ENCODE measurements at places on chromosomes 2 and 18.

DNA sequence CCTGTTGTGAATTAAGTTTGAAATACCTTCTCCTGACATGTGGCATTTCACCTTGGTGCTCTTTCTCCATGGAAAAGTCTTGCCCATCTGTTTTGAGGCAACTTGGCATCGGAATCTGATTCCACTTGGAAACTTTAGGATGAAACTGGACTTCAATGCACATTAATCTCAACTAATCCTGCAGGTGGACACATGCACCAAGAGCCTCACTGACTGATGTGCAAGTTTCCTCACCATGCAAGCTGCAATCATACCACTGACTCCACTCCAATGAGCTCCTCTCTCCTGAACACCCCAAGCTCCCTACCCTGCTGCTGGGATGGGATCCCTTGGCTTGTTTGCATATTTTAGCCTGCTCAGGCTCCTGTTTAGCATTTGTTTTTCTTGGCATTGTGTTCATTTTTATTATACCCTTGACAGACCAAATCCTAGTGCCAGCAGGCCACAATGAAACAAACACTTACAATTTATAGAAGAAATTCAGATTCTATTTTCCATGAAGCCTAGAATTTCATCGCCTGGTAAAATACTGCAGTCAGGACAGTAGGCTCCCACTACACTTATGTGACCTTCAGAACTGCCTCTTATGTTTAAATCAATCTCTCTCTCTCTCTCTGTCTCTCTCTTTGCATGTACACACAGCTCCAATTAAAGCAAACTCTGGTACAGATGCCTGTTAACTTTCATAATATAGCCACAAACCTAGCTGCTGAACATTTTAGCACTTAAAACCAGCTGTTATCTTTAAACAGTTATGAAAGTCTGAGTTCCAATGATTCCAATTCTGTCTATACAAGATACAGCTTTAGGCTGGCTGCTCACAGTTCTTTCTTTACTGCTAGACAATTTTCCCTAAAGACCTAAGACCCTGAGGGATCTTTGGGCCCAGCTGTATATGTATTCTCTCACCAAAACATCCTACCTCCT lies 141.5 kb downstream of the OSR1 start:
- DNase-seq: no peak

DNA sequence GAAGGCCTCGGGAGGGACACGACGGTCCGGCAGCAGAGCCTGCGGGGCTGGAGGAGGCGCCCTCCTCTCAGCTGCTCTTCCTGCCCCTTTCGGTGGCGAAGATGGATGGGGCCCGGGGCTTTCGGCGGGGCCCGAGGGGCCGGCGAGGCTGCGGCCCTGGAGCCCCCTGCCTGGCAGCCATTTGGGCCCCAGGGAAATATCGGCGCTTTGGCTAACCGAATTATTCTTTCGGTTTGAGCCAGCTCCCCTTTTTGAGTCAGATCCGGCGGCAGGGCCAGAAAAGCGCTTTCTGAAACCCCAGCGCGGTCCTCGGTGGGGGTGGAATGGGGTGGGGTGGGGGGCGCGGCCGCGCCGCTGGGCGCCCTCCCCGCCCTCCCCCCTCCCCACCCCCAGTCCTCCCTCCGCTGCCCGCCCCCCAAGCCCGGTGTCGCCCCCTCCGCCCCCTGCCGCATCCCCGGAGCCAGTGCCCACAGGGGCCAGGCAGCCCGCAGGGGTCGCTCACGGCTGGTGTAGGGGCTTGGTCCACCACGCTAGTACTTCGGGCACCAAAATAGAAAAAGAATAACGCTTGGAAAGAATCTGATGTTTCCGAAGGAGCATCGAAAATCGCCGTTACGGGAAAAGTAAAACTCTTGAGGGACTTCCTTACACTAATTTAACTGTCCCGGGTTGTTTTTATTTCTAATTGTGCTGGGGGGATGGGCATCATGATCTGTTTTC lies 9.1 kb upstream of the ARID5A start:
- DNase-seq: peak; percentile 51

DNA sequence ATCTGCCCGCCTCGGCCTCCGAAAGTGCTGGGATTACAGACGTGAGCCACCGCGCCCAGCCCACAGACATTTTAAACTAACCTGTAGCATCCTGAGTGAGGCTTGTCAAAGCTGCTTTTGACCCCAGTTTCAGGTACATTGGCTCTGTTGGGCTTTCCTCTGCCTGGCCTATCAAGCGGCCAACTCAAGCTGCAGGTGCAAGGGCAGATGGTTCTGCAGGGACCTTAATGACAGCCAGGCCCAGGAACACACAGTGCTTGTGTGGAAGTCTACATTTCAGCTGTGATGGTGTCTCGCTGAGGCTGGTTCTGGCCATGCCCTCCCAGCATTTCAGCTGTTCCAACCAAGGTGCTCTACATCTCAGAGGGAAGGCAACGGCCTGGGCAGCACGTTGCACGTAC lies 18.4 kb downstream of the INPP4A start:
- DNase-seq: no peak

DNA sequence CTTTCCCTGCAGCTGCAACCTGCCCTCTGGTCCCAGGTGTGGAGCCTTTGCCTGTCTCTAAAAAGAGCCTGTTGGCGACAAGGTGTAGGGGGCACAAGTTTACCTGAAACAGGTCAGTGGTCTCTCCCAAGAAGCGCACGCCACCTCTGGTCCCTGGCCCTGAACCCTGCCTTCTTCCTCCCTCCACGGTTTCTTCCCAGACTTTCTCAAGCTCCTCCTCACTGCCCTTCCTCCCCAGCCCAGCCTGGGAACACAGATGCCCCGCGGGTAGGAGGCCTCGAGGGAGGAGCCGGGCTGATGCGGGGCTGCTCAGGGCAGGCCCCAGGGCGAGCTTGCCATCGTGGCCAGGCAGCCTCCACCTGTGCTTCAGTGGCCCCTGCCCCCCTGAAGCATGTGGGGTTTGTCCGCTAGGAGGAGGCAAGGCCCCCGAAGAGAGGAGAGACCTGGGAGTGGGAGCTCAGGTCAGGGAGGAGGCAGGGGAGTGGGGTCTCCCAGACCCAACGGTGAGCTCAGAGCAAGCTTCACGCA lies 89.5 kb downstream of the SMAD7 start:
- DNase-seq: no peak

DNA sequence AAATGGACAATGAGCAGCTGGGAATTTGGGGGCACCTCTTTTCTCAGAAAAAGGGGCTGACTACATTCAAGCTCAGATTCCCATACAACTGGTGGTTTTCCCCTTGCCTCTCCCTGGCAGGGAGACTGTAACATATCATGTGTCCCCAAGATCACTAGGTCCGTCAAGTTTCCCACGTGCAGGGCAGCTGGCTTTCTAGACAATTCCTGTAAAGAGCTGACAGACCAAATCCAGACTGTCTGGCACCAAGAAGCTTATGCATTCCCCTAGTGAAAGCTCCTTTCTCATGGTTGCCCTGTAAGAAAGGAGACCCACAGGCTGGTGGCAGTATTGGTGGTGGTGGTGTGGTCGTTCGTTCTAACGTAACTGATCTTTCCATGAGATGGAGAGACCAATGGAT lies 48.8 kb downstream of the THUMPD2 start:
- DNase-seq: no peak

DNA sequence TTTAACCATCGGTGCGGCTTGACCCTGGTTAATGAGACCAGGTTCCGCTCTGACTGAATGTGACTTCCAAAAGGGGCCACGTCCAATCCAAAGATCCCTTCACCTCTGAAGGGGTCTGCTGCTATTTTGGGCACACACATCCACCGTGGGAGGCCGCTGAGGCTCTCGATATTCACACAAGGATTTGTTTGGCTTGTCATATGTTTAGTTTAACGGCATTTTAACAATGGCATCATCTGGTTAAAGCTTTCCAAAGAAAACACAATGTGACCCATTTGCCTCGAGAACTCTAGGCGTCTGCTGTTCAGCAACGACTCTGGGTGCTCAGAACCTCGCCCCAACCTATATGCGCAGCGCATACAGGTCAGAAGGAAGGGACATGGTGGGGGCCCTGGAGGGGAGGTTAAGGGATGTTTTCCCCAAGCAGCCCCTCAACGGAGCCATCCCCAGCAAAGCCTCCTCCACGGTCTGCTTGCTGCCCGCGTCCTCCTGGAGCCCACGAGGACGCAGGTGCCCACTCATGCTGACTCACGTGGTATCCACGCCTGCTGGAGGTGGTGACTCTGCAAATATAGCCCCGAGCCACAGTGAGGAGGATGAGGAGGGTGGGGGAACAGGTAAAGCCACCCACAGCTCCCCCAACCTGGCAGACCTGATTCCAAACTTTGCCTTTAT lies 260.3 kb downstream of the HDAC4 start:
- DNase-seq: no peak

DNA sequence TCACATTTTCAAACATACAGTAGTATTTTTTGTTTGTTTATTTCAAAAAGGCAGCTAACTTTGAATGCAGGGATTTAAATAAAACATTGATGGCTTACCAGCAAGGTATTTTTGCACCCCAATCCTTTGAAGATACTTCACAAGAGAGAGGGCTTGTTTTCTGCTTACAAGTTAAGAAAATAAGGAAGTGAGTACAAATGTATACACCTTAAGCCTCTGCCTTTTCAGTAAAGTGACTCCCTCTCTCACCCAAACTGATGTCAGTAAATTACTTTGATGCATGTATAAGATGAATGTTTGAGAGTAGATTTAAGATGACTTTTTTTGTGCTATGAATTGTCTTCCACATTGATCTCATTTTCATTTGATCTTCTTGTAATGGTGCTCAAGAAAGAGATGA lies 820.0 kb downstream of the CPS1 start:
- no peak for DNase-seq

DNA sequence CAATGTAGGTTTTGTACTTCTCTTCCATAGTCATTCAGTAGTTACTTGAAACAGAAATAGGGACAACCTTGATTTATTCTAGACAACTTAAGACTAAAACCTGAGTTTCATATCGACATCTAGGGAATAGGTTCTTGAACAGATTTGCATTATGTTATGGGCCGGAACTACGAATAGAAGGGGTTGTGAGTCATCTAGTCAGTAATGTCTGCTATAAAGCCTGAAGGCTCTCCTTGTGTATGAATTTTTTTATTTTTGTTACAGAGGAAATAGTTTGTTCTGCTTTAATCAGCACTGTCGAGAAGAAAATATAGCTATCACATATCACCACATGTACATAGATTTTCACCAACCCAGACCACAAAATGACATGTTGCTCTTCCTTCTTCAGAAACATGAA lies 17.3 kb upstream of the TRIM43 start:
- no peak for DNase-seq

DNA sequence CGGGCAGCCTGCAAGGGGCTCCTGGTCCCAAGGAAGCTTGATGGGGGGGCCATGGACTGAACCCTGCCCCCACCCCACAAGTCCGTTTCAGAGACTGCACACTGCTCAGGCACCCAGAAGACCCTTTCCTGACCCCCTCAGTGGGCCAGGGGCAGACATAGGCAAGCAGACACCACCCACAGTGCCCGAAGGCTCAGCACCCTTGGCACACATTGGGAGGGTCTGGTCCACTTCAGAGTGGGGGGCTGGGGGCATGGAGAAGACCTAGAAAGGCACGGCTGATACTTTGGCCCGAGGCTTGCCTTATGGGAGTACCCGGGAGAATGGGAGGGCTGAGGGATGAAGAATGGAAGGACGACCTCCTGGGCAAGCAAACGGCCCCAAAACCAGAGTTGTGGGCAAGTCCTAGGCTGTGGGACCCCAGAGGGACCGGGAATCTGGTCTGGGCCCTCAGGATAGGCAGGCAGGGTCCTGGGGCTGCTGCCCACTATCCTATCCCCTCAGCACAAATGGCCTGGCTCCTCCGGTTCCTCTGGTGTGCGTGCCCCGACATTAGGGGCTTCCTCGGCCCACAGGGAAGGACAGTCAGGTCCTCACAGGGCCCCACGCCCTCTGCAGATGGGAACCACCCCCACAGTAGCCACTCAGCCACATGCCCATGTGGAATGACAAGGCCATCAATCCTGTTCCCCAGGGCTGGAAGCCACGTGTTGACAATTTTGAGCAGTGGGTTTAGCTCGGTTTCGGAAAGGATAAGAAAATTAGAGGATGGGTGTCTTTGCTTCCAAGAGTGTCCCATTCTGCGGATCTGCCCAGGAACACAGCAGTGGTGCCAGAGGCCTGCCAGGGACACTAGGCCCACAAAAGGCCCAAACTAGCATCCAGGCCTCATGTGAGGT lies 15.0 kb upstream of the GPC1 start:
- no peak for DNase-seq

DNA sequence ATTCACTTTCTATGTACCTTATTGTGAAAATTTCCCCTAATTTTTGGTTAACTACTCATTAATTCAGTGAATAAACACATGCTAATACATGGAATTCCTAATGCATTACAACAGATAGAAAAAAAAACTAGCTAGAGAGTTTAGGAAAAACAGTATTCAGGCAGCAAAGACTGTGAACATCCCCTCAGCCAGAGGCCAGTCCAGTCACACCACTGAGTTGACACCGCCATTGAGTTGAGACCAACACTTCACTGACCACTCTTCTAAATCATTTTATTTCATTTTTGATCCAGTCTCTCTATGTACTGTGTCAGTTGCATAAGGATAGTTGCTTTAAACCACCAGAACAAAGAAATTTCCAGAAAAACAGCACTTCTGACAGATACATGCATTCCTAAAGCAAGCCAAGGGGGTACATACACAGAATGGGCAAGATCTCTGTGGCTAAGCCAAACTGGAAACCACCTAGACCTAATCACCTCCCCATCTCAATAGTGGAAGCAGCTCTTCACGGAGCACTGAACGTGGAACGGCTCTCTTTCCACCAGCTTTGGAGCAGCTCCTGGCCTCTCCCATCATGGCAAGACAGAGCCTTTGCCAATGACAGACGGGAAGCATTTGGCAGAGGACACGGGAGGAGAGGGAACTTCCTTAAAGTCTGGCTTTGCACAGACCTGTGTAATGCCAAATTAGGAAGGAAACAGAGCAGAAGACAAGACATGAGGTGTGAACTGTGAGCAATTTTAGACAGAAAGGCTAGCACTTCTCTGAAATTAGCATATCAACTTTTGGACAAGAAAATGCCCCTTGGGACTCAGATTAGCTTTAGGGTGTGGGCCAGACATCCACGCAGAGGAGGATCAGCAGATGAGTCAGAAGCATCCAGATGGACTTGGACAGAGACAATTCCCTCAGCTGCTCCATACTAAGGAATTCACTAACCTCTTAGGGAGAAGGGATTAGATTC lies 36.4 kb downstream of the CACNB4 start:
- no peak for DNase-seq

- peak; percentile 42 for DNase-seq
Measured at GRCh38 chr2:172098650-172099471, 3.8 kb downstream of the DLX2 start.

GRCh38 chr2:39689876-39690275 lies 24.2 kb downstream of the TMEM178A start:
- DNase-seq: no peak
